MCF 10A (cell line): ENCODE measurements at places on chromosomes 4 and X. TPM values are rescaled to one million over a fixed set of nuclear protein-coding genes. Genes with fewer than 3 reads are reported as not detected.

GRCh38 chr4:38856046-38856445, 571 bp downstream of the TLR6 start:
- DNase-seq: peak; percentile 40
- H3K27ac ChIP-seq: peak overlapping the region; percentile 91
- H3K27me3 ChIP-seq: no peaks in the 10 kb centered on the region
- peaks cover 28% of the 10 kb centered on the region for H3K4me1 ChIP-seq
- H3K36me3 ChIP-seq: no peaks in the 10 kb centered on the region

DNA sequence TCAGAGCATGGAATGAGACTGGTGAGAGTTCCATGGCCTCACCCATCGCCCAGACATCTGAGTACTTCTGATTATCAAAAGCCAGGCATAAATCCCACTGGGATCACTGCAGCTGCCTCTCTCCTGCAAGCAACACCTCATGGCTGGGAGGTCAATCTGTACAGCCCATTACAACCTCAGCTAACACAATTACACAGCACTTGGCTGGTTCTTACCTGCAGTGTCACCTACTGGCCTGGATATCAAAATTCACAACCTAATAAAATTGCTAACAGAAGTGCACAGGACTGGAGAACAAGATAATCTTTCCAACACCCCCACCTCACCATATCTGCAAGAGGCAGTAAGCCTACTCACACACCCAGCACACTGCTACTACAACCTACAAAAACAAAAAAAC, 341.7 kb upstream of the NDST3 start:
- DNase-seq: no peak
- no peak overlapping the region for H3K27ac ChIP-seq
- no peaks in the 10 kb centered on the region for H3K27me3 ChIP-seq
- H3K4me1 ChIP-seq: peaks cover 6% of the 10 kb centered on the region
- H3K4me3 ChIP-seq: no peak overlapping the region

ART3 gene
- 0.83 TPM in 1 of 2 replicates, not detected in the other for total RNA-seq

- no peaks in the 10 kb centered on the region for H3K27me3 ChIP-seq
- no peak overlapping the region for H3K27ac ChIP-seq
- H3K4me1 ChIP-seq: peaks cover 10% of the 10 kb centered on the region
Observed at GRCh38 chr4:3041192-3042142, 32.9 kb downstream of the HTT-AS start.
